ENCODE measurements at places on chromosomes 2 and 18.

DNA sequence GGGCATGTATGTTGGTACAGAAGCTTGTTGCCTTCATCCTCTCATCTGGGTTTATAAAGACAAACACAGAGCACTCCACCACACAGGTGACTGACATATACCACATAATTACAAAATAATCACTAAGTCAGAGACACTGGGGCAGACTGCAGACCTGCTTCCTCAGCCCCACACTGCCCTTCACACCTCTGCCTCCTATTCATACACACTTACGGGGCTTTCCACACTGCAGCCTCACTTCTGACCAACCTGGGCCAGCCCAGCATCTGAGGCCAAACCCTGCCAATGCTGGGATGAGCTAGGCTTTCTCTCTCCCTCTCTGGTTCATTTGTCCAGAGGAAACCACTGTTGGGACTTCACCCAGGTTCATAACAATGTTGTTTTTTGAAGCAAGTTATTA is 4.5 kb downstream of the EMX1 start:
- DNase-seq, result no peak

DNA sequence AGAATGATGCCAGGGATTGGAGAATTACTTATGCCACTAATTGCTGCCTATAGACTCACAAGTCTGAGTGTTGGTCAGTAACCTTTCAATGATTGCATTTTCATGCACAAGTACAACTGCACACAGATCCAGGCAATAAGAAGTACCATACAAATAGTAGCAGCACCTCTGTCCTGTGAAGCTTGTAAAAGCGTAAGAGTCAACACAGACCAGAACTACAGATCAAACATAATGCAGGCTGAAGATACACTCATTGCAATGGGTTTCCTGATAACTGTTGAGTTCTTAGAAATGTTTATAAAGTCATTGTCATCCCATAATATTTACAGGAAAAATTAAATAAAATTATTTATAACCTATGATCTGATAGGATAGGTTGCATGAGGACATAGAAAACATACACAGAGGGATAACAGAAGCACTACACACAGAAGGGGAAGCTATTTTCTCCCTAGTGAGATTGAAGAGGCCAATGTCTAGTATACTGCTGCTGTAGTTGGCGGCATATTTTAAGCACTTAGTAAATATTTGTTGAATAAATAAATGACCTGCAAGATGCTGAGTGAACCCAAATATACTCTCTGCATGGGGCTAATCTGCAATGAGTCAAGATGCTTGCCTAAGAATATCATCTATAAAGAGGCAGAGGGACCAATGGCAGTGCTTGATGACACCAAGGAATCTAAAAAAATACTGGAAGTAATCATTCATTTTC is 5.7 kb upstream of the PIK3C3 start:
- DNase-seq, result no peak

GRCh38 chr2:150476809-150477302 is 10.6 kb downstream of the RND3 start:
- DNase-seq, result no peak

DNA sequence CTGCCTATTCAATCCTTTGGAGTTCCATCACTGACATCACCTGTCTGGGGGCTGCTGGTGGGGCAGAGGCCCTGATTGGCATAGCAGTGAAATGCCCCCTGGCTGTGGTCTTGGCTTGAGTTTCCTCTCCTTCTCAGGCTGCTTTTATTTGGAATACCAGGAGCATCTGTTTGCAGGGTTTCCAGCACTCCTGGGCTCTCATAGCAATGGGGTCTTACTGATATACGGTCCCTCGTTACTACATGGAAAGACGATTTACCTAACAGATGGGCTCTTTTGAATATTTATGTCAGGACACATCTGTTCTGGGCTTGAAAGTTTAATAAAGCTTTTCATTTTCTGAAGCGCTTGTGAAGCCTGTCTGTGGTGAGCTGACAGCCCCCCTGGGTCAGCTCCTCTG is 230.3 kb downstream of the SLC4A3 start:
- no peak for DNase-seq

- no peak for DNase-seq
Measured at GRCh38 chr2:58427572-58428095, 186.5 kb upstream of the FANCL start.

DNA sequence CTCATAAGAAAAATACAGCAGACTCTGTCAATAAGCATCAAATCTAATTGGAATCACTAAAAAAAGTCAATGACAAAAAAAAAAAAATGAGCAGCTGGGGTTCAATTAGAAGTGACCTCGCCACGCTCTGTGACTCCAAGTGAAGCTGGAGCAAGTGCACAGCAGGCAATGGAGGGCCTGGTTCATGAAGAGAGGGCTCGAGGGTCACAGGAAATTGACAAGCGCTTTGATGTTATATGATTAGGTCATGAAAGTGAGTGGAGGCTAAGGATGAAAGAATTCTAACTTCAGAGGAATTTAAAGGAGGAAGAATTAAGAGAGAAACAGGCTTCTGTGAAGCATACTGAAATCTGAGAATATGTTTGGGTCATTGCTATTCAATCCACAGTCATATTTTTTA is 85.4 kb upstream of the TMEM18 start:
- no peak for DNase-seq

DNA sequence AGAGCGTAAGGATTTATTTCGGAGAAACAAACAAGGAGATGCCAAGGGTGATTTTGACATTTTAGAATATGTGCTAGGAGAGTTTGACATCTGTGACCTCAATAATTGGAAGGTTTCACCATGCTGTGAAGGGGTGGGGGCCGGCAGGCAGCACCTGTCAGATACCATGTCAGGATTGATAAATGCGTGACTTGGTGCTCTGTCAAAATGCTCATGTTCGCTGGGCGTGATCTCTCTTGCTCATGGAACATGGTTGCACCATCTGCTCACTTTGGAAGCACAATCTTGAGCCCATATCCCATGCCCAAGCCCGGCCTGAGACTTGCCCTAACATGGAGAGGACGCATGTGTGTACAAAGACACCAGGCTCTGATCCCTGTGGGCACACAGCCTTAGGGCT is 347.6 kb downstream of the RNF144A start:
- DNase-seq, result no peak

DNA sequence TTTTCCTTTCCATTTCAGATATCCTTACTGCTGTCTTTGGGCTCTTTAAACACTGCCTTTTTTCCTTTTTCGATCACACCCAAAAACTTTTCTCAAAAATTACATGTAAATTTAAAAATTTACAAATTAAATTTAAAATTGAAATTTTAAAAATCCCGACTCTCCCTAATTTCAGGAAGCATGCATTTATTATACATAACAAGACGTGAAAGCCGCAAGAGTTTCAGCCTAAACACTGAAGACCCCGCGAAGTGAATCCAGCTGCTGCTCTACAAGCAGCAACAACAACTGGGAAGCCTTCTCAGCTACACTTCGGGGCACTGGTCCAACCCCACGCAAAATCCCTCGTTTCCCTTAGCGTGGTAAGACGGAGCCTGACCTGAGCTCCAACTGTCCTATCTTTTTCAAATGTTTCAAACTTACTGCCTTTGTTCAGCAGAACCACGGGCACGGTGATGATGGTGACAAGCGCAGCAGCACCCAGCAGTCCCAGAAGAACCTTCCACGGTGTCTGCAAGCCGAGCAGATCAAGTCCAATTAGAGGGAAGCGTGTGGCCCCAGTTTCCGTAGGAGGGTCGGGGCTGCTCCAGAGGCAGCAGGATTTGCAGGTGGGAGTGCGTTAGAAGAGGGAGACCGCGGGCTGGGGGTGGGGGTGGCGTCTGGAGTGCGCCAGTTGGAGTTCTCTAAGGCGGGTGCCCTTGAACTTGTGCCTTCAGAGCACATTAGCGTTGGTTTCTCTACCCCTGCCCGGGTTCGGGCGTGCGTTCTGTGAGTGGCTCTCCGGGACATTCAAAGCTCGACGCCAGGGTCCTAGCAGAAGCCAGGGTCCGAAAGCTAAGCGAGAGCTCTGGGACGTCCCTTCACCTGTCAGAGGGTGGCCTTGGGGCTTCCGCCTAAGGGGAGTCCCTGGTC is 783 bp downstream of the DPP4 start:
- no peak for DNase-seq

- DNase-seq, result no peak
Measured at GRCh38 chr2:129191530-129191929, 787.9 kb upstream of the RAB6C start.

GRCh38 chr2:135914485-135914884 is 38.2 kb upstream of the MCM6 start:
- no peak for DNase-seq

DNA sequence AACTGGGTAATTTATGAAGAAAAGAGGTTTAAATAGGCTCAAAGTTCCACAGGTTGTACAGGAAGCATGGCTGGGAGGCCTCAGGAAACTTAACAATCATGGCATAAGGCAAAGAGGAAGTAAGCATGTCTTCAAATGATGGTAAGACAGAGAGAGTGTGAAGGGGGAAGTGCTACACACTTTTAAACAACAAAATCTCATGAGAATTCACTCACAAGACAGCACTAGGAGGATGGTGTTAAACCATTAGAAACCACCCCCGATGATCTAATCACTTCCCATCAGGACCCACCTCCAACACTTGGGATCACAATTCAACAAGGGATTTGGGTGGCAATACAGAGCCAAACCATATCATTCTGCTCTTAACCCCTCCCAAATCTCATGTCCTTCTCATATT is 34.9 kb downstream of the CFAP210 start:
- no peak for DNase-seq

DNA sequence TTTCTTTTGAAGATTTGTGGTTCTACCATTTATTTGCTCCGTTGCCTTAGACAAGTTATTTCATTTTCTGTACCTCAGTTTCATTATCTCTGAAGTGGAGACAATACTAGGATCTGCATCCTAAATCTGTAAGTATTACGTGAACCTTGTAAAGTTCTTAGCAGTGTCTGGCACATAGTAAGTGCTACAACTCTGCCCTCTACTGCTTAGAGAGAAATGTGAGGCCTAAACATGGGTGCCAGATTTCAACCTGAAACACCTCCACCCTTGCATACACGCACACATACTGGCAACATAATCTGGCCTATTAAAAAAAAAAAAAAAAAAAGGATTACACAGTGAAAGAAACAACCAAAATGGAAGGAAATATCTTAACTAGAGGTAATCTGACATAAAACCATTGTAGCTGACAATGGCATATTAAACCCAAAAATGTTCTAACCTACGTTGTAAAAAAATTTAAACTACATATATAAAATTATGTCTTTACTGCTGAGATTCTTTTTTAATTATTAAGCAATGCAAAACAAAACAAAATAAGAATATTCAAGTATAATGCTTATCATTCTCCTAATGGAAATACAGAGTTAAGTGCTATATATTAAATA is 132.6 kb downstream of the MAP2 start:
- no peak for DNase-seq

- DNase-seq, result no peak
Measured at GRCh38 chr2:201208563-201209252, 25.8 kb downstream of the CASP10 start.

GRCh38 chr2:7057865-7058400 is 140.7 kb downstream of the RNF144A start:
- DNase-seq, result no peak

DNA sequence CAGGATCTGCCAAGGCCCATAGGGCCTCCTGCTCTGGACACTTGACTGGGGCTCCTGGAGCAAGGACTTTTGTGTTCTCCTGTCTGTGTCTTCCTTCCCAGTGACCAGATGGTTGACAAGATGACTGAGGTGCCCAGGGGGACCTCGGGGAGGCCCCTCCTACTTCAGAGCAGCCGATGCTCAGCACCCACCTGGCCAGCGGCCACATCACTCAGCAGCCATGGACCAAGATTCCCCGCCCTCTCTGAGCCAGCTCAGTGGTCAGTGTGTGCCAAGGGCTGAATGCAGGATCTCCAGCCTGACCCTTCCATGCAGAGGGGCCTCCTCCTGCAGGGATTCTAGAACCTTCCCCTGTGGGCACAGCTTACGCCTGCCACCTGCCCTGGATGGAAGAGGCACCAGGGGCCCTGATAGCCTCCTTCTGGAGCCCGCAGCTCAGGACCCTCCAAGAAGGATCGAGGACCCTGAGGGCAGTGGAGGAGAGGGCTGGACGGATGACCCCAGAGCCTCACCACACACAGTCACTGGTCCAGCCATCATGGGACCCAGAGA is 87.4 kb upstream of the GPC1 start:
- DNase-seq, result no peak

DNA sequence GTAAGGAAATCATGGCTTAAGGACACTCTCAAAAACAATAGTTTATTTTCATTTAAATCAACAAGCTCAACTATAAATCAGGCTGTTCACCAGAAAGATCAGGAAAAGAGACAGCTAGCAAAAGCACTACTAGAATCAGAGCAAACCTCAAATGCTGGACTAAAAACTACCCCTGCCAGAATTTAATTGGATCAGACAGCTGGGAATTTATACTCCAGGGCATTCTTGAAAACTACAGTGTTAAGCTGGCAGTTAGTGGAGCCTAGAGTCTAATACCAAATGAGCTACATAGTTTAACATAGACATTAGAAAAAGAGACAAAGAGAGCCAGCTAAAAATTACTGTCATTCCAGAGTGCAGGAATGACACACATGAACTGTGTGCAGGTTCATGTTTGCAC is 1016.4 kb upstream of the CRIM1 start:
- no peak for DNase-seq

DNA sequence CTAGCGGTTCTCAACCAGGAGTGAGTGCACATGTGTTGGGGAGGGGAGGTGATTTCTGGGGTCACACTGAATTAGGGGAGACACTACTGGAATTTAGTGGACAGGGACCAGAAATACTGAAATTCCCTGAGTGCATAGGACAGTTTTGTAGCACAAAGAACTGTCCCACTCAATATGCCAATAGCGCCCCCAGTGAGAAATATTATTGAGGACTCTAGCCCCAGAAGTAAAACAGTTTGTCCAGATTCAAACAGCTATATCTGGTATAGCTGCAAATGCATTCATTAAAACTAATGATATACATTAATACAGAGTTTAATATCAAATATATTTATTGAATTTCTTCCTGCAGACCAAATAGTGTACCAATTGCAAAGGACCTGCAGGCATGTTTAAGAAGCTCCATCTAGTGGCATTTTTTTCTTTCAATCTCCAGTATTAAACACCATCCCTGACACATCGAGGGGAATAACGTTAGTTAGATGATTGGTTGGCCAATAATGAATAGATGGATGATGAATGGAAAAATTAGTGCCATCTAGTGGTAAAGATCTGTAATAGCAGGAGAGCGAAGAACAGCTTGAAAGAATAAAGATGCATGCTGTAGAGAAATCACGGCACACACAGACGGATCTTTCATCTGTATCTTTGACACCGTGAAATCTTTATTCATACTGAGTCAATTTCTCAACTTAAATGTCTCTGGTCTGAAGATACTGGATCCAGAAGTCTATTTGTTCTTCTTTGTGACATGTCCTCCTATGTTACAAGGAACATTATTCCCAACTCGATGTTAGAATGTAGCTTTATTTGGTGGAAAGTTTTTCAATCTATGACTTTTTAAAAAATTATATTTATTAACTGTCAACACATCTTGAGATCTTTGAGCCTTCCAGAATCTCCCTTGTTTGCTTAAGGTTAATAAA is 62.5 kb downstream of the DHRS9 start:
- no peak for DNase-seq

GRCh38 chr2:147442816-147443215 is 402.0 kb upstream of the ACVR2A start:
- DNase-seq, result no peak

- no peak for DNase-seq
Measured at GRCh38 chr18:22320771-22321170, 96.9 kb downstream of the CTAGE1 start.

GRCh38 chr2:239934571-239935171 is 90.5 kb downstream of the NDUFA10 start:
- peak; percentile 24 for DNase-seq

- no peak for DNase-seq
Measured at GRCh38 chr2:163247847-163248220, 409.3 kb upstream of the KCNH7 start.

- DNase-seq, result no peak
Measured at GRCh38 chr2:143802871-143803650, 673.8 kb downstream of the ARHGAP15 start.
